Stimulated activated CD8-positive, alpha-beta memory T cell treated with anti-CD3 and anti-CD28 coated beads, Interleukin-2, amount 100 ng/mL, for 1 hour (primary cell): ENCODE measurements at places on chromosomes 3 and 15.

- no peak for DNase-seq
Observed at GRCh38 chr3:155179966-155180757, 100.0 kb downstream of the MME start.

- DNase-seq, result no peak
Observed at GRCh38 chr3:184693011-184693975, 18.6 kb downstream of the MAGEF1 start.

DNA sequence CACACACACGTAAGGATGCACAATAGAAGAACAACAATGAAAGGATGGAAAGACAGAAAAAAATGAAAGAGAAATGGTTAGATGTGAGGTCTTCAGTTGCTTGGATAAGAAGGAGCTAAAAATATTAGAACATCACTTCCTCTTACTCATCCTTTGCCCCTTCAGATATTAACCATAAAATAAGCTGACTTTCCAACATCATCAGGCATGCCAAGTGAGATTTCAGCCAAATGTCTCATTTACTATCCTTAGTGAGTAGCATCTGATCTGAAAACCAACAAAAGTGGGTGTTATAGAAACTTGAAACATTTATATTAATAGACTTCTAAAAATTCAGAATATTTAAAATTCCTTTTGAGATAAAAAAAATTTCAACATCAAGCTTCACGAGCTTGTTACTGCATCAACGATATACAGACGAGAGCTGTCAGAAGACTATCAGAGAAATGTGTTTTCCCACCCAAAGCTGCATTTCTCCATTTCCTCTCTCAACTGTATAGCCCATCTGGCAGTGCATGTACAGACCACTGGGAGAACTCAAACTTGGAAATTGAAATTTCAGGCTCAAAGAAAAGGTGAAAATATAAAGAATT lies 25.4 kb upstream of the LSAMP start:
- DNase-seq, result no peak

DNA sequence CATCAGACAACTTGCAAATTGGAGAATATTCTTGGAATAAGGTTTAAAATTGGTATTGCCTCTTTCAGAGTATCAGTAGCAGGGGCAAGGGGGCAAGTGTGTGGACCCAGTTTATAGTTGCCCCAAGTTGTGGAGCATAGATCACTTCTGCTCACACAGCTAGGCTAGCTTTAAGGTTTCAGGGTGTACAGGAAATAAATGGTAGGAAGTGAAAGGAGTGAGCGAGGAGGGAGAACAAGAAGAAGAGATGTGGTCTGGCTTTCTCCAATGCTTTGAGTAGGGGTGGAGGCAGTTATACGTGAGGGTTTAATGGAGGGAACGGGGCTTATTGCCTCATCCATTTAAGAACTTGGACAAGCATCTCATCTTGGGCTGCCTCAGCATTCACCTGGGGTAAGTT lies 290.0 kb upstream of the CFAP20DC start:
- no peak for DNase-seq

- DNase-seq, result no peak
Observed at GRCh38 chr3:195096484-195097330, 174.3 kb downstream of the XXYLT1 start.

GRCh38 chr3:130659911-130660310 lies 86.7 kb downstream of the PIK3R4 start:
- no peak for DNase-seq

- no peak for DNase-seq
Observed at GRCh38 chr15:73941044-73941443, 14.8 kb downstream of the LOXL1 start.

GRCh38 chr15:74365598-74366445 lies 1.6 kb downstream of the CYP11A1 start:
- DNase-seq, result no peak

DNA sequence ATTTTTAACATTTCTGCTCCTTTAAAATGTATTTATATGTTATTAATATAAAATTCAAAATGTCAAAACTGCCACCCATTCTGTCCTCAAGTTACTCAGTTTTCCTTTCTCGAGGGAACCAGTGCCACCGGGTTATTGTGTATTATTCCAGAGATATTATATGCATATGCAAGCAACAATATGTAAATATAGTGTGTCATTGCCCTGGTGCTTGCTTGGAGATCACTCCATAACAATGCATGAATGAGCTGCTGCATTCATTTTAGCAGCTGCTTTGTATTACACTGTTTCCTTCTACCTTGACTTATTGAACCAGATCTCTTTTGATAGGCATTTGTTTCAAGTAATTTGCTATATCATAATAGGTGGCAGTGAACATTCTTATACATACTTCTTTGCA lies 509.1 kb downstream of the MCTP2 start:
- no peak for DNase-seq

GRCh38 chr3:78421247-78421966 lies 1346.4 kb downstream of the ROBO1 start:
- DNase-seq, result no peak

DNA sequence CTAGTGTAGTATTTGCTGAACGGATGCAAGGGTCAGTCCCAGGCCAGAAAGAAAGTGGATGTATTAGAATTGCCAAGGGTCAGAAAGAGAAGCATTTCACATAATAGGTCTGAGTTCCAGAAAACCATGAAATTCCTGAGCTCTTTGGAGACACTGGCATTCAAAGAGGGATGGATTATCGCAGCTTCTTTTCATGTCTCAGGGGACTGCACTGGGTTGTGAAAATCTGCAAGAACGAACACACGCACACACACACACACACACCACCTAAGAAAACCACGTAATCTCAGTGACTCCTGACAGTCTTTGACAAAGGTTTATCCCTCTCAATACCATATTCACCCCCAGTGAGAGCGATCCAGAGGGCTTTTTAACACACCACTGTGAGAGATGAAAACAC lies 57.9 kb downstream of the TIPARP start:
- no peak for DNase-seq

- DNase-seq, result no peak
Observed at GRCh38 chr3:183254487-183255347, 1.7 kb downstream of the B3GNT5 start.

DNA sequence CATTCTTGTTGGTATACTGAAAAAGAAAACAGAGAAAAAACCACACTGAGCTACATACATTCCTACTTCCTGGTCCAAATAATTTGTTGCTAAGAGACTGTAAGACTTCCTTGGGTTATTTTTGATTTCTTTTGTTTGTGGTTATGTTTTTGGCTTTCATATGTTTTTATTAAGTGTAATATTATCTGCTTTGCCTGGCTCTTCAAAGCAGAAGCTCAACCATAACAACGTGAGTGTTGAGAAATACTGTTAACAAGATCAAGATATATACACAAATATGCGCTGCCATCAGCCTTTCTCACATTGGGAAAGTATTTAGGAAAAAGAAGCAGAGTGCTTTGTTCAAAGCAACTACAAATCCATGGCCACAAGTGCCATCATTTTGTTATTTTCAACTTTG lies 556.2 kb upstream of the CBLB start:
- DNase-seq, result no peak

DNA sequence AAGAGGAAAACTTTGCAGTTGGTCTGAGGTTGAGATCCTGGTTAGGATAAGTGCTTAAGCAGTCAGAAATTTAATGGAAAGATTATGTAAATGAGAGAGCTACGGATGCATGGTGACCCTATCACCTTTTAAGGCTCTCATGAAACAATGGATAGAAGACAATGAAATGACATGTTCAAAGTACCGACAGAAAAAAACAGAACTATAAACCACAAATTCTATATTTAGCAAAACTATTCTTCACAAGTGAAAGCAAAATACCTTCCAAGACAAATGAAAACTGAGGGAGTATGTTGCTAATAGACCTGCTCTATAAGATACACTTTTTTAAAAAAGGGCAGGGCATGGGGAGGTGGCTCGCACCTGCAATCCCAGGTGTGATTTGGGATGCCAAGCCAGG lies 32.2 kb downstream of the DNAAF4 start:
- DNase-seq, result no peak

DNA sequence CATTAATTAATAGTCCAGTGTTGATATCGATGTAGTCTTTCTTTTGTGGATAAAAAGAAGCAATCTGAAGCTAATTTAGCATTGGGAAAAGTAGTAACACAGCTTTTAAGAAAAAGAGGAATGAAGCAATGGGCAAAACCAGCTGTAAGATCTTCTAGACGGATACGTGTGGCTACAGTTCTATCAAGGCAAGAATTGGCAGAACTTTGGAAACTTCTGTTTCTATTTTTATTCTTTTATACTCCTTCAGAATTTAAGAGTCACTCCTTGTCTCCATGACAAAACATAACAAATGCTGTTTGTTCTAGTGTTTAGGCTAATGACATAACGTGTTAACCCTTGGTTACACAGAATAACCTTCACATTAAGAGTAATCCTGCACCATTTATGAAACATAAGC lies 289.2 kb downstream of the ROBO2 start:
- no peak for DNase-seq

GRCh38 chr15:88028024-88028423 lies 228.5 kb downstream of the NTRK3 start:
- DNase-seq, result no peak

- DNase-seq, result no peak
Observed at GRCh38 chr15:36371509-36371908, 207.9 kb upstream of the CDIN1 start.

DNA sequence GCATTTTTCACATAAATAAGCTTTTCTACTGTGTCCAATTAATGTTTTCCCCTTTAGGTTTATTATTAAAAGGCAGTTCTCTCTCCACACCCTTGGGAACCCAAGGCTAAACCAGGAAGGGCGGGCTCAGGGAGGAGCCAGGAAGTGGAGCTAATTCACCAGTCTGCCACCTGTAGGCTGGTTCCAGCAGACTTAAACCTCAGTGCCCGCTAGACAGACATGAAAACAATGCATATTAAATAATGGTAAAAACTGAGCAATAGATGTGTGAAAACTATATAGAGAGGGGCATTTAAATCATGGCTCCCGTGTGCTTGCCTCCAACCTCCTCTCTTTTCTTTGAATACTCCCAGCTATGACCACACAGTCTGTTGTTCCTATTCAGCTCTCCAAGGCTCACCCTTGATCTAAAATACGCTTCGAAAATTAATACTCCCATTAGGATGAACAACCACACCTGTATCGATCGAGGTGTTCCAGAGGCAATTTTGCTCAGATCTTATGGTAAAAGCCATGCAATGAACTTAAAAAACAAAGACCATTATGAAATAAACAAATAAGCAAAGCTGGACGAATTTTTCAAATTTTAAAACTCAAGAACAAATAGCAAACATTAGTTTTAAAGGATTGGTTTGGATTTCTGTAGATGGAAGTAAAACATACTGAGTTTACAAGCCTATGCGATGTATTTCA lies 253.3 kb downstream of the TJP1 start:
- DNase-seq, result no peak

DNA sequence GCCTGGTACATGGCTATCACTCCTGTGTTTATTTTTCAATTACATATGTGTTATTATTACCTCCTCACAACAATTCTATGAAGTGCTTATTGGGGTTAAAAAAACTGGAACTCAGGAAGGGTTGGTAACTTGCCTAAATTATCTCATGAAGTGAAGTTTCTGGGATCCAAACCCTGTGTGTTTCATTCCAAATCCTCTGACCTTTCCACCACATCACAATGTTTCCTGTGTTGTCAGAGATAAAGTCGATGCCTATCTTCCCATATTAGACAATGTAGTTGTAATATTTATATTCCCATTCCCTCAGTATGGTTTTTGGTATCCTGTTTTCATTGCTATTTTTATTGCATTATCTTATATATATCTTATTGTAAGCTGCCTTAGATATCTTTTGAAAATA lies 269.1 kb upstream of the CFAP20DC start:
- DNase-seq, result no peak

DNA sequence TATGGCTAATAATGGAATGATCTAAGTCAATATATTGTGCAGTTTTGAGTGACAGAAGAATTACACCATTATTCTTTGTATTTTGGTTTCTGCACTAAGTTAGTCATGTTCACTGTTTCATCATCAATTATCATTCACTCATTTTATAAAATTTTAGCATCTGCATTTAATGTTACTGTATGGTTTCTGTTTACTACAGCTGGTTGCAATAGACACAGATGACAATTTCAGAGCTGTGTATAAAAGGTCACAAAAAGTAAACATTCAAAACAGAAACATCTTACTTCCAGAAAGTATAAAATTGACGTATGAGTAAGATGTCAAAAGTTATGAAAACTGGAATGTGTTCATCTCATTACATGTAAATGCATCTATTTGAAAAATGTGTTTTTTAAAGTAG lies 111.1 kb upstream of the GBE1 start:
- DNase-seq, result no peak

- DNase-seq, result no peak
Observed at GRCh38 chr3:54188176-54188791, 65.9 kb downstream of the CACNA2D3 start.

GRCh38 chr3:71492974-71493771 lies 90.4 kb downstream of the FOXP1 start:
- no peak for DNase-seq

DNA sequence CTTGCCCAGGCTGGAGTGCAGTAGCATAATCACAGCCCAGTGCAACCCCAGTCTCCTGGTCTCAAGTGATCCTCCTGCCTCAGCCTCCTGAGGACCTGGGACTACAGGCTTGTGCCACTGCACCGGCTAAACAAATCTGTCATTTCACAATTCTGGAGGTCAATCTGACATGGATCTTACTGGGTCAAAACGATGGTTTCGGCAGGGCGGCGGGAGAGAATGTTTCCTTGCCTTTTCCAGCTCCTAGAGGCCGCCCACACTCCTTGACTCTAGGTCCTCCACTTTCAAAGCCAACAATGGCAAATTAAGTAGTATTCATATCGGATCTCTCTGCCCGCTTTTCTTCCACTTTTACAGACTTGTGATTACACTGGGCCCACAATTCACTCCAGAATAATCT lies 14.8 kb downstream of the ATP10A start:
- no peak for DNase-seq

- no peak for DNase-seq
Observed at GRCh38 chr3:86890741-86891396, 100.1 kb downstream of the VGLL3 start.

- DNase-seq, result no peak
Observed at GRCh38 chr3:117887901-117888300, 1146.7 kb downstream of the IGSF11 start.

GRCh38 chr15:69517052-69517451 lies 64.4 kb downstream of the RPLP1 start:
- DNase-seq, result no peak

GRCh38 chr15:44490622-44491021 lies 46.3 kb upstream of the EIF3J start:
- DNase-seq, result no peak

DNA sequence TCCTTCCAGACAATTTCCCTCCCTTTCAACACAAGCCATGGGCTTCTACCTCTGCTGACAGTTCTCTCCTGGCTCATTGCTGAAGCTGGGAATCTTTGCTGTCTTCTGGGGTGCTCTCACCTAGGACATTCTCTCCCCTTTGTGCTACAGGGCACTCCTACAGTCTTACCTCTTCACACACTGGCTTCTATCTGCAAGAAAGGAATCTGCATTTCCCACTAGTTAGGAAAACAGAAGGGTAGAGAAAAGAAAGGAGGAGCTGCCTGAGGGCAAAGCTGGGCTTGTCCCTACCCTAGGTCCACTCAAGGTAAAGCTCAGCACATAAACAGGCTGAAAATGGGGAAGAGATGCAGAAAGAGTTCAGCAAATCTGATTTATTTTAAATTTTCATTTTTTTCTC lies 5.6 kb upstream of the ARGFX start:
- DNase-seq, result no peak
